CD4-positive, alpha-beta T cell treated with Interleukin-4 for 1 hour (primary cell): ENCODE measurements at places on chromosomes 4 and X.
A peak's percentile ranks its signal among the peaks of the same experiment; 100 is the strongest.

DNA sequence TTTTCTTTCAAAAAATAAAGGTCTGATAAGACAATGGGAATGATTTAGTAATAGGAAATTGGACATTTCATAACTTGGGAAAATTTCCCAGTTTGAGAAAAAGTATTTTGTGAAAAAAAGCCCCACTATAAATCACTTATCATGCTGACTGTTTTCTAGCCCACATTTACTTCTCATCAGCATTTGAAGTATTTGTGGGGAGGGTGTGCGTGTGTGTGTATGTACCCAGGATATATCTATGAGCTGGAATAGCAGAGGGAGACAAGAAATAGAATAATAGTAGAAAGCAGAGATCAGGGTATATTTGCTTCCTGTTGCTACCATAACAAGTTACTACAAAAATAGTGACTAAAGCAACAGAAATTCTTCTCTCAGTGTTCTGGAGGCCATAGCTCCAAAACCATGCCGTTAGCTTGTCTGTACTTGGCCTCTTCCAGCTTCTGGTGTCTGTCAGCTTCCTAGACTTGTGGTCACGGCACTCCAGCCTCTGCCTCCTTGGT lies 139.8 kb downstream of the PTTG2 start:
- DNase-seq = no peak

DNA sequence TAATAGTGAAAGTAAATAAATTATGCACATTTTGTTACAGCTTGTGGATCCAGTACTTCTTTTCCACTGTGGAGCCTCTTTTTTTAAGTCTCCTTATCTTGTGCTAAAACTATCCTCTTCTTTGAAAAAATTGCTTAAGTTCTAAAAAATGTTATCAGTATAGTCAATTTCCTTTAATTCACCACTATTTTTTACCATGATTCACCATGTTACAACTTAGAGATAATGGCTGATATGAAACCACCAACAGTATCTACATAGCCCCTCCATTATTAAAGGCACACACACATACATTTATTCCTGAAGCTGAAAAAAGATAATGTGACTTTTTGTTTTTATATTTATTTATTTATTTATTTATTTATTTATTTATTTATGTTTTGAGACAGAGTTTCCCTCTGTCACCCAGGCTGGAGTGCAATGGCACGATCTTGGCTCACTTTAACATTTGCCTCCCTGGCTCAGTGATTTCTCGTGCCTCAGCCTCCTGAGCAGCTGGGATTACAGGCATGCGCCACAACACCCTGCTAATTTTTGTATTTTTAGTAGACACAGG lies 243.2 kb downstream of the SPOCK3 start:
- no peak for DNase-seq

DNA sequence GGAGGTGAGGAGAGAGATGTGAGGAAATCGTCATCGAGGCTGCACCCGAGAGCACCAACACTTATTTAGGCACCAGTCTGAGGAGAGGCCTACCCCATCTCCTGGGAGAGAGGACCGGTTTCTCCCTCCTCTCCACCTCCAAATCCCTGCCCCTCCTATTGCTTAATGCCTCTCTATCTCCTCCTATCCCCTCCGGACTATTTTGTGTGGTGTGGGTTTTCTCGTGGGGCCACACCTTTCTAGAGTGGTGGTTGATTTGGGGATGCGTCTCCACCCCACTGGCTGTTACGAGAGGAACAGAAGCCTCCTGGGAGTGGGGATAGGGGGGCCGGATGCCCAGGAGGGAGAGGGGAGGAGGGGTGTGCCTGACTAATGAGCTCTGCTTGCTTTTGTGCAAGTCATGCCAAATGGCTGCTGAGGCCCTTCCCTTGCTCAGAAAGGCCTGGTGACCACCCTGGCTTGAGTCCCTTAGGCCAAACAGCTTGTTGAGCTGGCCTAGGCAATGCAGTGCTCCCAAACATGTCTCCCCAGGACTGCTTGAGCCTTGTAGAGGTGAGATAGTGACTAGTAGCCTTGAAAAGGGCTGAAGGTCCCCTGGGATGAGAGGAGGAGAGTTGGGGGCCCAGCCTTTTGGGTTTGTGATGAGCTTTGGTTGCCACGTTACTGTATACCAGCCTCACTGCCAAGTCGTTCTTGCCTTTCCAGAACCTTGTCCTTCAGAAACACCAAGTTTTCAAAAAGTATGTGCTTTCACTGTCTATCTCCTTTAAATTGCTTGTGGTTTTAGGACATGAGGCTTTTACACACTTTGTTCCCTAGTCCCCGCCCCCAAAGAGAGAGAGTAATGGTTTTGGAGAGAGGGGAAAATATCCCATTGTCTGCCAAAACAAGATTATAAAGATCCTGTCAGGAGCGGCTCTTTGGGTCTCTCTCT lies 1.2 kb downstream of the MSN start:
- peak; percentile 68 for DNase-seq

DNA sequence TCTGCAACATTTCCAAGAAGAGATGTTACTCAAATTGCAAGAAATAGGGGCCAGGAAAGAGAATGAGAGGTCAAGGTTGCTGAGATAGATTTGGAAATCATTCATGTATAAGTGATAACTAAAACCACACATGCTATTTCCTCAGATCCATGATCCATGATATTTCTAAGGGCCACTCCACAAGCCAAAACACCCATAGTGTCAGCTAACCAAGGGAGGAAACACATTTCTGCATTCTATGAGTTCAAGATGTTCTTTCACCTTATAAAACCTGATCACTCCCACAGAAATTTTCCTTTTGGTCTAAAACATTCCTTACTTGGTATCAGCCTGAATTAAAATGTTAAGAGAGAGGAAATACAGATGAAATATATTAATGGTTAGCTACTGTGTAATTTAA lies 47.2 kb downstream of the TBCK start:
- no peak for DNase-seq

DNA sequence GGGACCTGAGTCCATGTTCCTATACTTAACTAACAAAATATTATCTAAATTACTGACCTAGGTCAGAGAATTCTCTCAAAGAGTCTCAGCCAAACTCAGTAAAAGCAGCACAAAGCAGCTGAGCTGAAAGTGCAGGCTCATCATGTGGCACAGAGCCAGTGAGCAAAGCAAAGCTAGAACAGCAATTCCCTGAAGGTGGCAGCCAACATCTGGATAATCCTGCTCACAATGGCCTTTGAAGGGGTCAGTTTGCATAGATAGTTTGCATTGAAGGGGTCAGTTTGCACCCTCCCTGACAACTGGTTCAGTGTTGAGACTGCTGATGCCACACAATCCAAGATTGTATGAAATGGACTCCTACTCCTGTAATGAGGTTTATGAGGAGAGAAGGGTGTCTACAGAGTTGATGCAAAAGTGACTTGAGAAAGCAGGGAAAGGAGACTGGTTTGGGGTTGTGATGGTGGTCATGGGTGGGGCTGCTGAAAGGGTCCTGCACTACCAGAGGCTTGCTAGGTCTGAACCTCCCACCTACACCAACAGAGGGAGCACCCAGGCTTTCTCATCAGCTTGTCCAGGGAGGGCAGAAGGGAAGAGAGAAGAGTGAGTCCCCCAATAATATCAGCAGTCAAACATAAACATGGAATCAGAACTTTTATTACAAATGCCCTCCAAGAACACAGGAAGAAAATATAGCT lies 39.7 kb downstream of the TRIM61 start:
- no peak for DNase-seq

DNA sequence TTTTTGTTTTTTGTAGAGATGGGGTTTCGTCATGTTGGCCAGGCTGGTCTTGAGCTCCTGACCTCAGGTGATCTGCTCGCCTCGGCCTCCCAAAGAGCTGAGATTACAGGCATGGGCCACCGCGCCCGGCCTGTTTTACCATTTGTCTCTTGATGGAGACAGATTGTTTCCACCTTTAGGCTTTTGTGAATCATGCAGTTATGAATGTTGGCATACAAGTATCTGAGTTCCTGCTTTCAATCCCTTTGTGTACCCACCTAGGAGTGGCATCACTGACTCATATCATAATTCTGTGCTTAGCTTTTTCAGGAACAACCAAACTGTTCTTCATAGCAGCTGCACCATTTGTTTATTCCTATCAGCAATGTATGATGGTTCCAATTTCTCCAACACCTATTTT lies 20.2 kb upstream of the MGST2 start:
- no peak for DNase-seq

DNA sequence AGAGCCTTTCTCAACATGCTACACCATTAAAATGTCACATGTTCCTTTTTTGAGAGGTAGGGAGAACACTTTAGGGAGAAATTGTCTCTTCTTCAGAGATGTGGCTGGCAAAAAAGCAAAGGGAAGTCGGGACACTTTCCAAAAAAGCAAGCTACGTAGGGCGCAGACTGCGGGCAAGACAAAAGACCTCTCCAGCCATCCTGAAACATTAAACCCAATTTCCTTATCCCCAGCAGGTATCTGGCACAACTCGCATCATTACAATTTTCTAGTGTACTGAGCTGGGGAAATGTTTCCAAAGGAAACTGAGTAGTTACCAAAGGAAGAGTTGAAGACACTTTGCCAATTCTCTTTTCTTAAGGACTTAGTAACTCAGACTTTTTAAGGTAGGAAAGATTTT lies 116.0 kb downstream of the PACRGL start:
- DNase-seq = no peak

DNA sequence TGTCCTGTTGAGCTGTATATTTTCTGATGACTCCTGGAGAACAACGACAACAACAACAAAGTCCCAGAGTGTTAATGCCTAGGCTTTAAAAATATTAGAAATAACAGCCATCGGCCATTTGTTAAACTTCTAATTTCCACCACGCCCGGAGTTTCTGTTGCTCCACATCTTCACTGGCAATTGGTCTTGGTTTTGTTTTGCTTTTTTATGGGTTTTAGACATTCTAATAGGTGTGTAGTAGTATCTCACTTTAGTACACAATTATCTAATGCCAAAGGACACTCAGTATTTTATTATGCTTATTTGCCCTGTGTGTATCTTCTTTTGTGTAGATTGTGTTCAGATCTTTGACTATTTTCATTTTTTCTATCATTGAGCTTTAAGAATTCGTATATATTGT lies 5.0 kb downstream of the MAGEA12 start:
- no peak for DNase-seq

- DNase-seq = no peak
Measured at GRCh38 chr4:64130907-64131306, 278.3 kb downstream of the TECRL start.

GRCh38 chr4:85780664-85781063 lies 305.7 kb downstream of the ARHGAP24 start:
- DNase-seq = no peak

GRCh38 chrX:20522420-20522819 lies 255.7 kb upstream of the RPS6KA3 start:
- no peak for DNase-seq

GRCh38 chr4:142324572-142324971 lies 521.5 kb downstream of the INPP4B start:
- DNase-seq = no peak

DNA sequence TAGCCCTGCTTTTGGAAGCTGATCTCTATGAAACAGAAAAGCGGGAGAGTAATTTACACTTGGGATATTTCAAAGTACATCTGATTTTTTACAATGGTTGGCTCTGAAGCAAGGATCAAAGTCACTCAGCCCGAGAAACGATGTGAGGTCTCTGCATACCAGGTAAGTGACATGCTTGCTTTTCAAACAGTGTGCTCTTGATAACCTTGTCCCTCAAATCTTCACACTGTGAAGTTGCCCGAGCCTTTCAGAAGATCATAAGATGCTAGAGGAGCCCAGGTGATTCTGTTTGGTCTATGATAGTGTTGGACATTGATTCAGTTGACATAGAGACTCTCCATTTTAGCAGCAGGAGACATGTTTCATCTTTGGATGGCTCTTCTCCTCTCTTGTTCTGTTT lies 47.1 kb upstream of the KLHL34 start:
- DNase-seq = no peak

- no peak for DNase-seq
Measured at GRCh38 chrX:13700380-13700779, 11.5 kb downstream of the RAB9A start.

- DNase-seq = no peak
Measured at GRCh38 chr4:61211781-61212180, 11.7 kb downstream of the ADGRL3 start.

DNA sequence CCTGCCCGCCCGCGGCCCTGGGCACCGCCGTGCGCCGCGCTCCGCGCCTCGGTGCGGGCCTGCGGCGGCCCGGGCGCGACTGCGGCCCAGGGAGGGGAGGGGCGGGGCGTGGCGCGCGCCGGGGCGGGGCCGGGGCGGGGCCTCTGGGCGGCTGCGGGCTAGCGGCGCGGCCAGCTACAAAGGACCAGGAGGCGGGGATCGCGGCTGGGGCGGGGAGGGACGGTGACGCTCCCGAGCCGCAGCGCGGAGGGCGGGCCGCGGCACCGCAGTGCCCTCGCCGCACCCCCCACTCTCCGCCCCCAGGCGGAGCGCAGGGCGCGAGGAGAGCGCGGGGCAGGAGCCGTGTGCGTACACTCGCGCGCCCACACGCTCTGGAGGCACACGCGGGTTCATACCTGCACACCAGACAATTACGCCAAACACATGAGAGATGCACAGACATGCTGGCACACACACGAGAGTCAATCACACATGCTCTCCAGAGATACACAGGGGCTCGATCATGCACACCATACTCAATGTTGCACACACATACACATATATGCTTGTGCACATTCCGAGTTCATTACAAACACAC lies at the start of gene CRMP1:
TSS of gene CRMP1 (minus strand) at position 83 of the 577 bp plus-strand sequence. CDS start 117 bp downstream, outside the sequence.
- no peak for DNase-seq

GRCh38 chr4:25760518-25761157 lies 102.2 kb downstream of the SEL1L3 start:
- peak; percentile 14 for DNase-seq

- DNase-seq = no peak
Measured at GRCh38 chr4:8157944-8158709, 486 bp downstream of the ABLIM2 start.

DNA sequence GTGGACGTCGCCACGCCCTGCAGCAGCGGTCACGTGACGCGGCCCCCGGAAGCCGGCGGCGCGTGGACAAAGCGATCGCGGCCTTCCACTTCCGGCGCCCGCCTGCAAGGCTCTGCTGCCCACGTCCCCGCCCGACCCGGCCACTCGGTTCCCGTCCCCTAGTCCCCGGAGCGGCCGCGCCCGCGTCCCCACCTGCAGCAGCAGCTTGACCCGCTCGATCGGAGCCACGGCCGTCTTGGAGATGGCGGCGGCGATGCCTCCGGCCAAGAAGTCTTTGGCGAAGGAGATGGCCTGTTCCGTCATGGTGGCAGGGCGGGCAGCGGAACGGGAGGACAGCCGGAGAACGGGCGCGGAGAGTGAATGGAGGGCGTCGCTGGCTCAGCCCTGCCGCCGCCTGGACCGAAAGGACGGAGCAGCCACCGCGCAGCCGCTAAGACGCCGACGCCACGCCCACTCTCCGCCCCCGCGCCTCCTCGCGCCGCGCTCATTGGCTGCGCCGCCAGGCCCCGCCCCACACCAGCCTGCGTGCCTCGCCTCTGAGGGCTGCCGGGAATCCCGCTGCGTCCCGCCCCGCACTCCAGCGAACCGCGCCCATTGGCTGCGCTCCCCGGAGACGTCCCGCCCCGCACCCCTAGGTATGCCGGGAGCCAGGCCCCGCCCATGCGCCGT lies at the start of gene SLC25A6:
TSS of gene SLC25A6 (minus strand) at position 407 of the 669 bp plus-strand sequence. CDS start at position 303, 104 bp downstream.
- peak; percentile 99 for DNase-seq

- DNase-seq = no peak
Measured at GRCh38 chr4:8355306-8355705, 85.2 kb downstream of the ACOX3 start.

GRCh38 chr4:40840255-40840984 lies 90.7 kb downstream of the NSUN7 start:
- no peak for DNase-seq

- no peak for DNase-seq
Measured at GRCh38 chr4:17624821-17625220, 10.4 kb downstream of the MED28 start.
